HCEC 1CT (cell line): ENCODE measurements at places on chromosomes 4 and X.

GRCh38 chrX:85590638-85591037 is 211.2 kb upstream of the POF1B start:
- DNase-seq, result no peak

GRCh38 chr4:15691346-15692135 is 9.9 kb downstream of the FAM200B start:
- DNase-seq, result peak; percentile 83

DNA sequence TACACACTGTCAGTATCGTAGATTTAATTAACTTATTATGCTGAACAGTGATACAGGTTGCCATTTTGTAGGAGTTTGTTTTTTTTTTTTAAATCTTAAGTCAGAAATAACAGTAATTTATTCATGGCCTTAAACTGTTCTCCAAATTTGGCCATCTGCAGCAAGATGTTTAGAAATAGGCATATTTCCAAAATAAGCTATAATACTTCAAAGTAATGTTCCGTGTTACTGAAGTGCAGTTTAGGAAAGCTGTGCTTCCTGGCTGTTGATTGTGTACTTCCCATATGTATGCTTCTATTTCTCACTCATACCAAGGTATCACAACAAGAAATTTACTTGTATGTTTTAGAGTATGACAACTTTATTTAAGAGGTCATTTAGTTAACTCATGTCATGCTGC is 28.9 kb downstream of the CPEB2 start:
- peak; percentile 38 for DNase-seq

- no peak for DNase-seq
Observed at GRCh38 chrX:122868631-122869030, 315.4 kb upstream of the GRIA3 start.

DNA sequence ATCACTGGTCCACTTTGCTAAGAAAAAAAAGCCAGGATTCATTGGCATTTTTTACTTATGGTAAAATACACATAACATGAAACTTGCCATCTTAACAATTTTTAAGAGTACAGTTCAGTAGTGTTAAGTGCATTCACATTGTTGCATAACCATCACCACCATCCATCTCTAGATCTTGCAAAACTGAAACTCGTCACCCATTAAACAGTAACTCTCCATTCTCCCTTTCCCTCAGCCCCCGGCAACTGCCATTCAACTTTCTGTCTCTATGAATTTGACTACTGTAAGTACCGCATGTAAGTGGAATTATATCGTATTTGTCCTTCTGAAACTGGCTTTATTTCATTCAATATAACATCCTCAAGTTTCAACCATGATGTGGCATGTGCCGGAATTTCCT is 56.3 kb upstream of the LNX1 start:
- DNase-seq, result no peak

DNA sequence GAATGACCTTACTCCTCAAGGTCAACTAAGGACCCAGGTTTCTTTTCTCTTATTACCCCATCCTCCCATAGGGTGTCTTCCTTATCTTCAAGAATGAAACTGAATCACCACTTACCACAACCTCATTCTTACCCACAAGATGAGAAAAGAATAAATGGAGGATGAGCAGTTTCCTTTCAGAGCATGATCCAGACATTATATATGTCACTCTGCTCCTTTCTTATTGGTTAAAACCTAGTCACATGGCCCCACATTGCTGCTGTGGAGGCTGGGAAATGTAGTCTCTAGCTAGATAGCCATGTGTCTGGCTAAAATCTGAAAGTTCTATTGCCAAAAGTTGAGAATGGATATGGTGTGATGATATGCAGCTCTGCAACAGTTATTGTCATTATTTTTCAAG is 62.4 kb upstream of the RAI2 start:
- DNase-seq, result no peak

DNA sequence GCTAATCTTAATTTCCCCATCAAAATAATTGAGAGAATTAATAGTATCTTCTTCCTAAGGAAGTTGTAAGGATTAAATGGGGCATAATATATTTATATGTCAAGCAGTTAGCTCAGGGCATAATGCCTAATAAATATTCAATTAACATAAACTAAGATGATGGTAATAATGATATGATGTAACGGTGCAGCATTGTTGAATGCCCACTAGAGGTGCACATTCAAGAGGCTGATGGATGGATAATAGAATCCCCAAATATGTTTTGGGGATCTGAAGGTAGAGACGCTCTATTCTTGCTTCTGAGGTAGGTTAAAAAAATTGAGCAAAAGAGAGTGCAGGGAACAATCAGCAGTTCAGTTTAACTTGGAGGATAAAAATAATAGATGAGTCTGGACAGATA is 37.1 kb downstream of the ATOH1 start:
- DNase-seq, result no peak

DNA sequence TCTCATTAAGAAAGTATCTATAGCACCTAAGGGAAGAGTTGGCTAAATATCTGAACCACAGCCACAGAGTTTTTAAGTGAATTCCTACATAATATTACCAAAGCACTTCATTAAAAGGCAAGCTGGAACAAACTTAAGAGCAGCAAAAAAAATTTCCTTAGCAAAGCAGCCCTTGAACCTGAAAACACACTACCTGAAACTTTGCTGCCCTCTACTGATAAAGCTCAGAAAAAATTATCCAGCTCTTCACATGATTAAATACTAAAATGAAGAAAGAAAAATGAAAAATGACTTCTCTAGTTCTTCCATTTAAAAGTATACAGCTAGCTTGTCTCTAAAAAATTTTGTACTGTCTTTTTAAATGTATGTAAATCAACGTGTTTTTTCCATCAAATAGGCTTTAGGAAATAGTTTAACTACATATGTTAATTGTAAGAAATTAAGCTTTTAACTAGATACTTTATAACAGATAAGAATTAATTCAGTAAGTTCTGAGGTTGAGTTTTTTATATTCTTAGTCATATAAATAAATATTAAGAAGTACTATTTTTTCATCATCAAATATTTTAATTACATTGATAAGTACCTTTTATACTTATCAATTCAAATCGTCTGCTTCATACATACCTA is 156.1 kb downstream of the STPG2 start:
- DNase-seq, result no peak

DNA sequence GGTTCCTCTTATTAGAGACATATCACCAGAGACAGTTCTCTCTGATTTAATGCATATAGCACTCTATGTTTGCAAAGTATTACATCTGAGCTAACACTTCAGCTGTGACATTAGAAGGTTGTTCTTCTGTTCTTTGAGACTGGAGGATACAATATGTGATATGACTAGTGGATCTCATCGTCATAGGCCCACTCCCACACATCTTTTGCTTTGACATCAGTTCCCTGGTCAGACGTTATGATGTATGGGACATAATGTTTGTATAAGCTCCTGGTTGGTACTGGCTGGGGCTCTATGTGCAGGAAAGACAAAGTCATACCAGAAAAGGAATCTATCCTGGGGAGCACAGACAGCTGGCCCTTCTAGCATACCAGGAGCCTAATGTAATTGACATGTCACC is 57.7 kb upstream of the MAML3 start:
- no peak for DNase-seq

DNA sequence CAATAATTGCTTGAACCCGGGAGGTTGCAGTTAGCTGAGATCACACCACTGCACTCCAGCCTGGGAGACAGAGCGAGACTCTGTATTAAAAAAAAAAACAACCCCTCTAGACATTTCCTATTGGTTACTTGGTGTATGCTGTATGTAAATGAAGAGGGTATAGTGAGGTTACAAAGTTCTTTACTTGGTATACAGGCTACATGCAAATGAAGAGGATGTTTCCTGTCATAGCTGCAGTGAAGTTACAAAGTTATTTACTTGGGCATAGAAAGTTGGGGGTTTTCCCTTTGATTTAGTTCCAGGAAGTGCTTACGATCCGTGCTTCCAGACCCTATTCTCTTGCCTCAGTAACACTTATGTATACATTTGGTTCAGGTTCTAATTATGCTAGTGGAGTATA is 38.4 kb upstream of the CLNK start:
- DNase-seq, result no peak

GRCh38 chrX:21305799-21306336 is 68.3 kb upstream of the CNKSR2 start:
- no peak for DNase-seq

GRCh38 chrX:123561439-123562215 is 171.2 kb downstream of the THOC2 start:
- no peak for DNase-seq

- no peak for DNase-seq
Observed at GRCh38 chr4:163215896-163216295, 49.2 kb upstream of the NAF1 start.

DNA sequence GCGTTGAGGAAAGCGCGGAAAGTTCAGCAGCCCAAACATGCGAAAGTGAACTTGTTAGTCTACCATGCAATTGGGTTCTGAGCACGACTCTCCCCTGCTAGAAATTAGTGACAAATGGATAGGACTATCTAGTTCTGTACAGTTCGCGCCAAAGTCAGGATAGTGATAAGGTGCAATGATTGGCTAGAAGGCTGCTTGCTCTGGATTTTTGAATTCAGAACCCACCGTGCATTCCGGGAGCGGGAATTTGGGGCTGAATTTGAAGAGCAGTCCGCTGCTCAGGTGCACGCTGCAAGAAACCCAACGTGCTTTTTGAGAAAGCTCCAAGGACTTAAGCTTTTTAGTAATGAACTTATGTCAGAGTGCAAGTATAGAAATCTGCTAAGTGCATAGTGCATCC is 732 bp upstream of the ESX1 start:
- DNase-seq, result no peak

- no peak for DNase-seq
Observed at GRCh38 chr4:159337041-159337440, 234.2 kb downstream of the RAPGEF2 start.

DNA sequence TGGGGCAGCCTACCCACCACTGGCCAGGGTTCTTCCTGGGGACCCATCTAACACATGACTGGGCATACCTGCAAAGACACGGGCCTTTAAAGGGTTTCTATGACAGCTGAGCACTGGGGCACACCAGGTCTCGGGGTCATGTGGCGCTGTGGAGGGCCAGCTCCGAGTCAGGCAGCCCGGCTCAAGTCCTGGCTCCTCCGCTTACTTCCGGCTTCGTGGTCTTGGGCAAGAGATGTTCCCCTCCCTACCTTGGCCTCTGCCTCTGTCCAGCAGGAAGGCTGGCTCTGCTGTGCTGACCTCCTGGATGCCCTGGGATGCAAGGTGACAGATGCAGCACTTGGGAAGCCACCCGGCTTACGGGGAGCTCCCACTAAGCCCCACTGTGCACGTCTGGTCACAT is 37.6 kb downstream of the HTRA3 start:
- DNase-seq, result no peak

DNA sequence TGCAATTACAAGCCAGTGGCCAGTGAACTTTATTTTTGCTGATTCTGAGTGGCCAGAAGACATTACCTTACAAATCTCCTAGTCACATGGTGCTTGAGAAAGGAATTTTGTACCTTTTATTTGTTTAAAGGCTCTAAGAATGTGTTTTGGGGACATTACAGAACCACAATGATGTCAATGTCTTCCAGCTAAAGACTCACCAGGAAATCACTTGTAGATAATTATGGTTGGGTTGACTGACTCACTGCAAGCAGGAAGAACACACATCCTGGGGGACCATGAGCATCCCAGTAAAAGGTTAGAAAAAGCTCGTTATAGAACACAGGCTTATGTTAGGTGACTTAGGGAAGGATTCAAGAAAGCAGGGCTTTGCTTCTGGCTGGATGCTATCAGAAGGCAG is 119.4 kb upstream of the FAM9B start:
- DNase-seq, result no peak

- DNase-seq, result no peak
Observed at GRCh38 chrX:97597954-97598353, 714.2 kb downstream of the RPA4 start.

GRCh38 chr4:35943606-35944005 is 300.7 kb downstream of the ARAP2 start:
- no peak for DNase-seq
